Activated CD4-positive, alpha-beta T cell treated with anti-CD3 and anti-CD28 coated beads, Interleukin-2, Interleukin-4, amounts not matched to agents 100 ng/mL and 50 ng/mL, durations not matched to agents 16 hours and 8 hours (primary cell): ENCODE measurements at places on chromosomes 2 and 18.

- DNase-seq = no peak
Measured at GRCh38 chr2:79977792-79978191, 326.8 kb downstream of the LRRTM1 start.

GRCh38 chr2:172806493-172806892 is 70.8 kb downstream of the RAPGEF4 start:
- peak; percentile 26 for DNase-seq

DNA sequence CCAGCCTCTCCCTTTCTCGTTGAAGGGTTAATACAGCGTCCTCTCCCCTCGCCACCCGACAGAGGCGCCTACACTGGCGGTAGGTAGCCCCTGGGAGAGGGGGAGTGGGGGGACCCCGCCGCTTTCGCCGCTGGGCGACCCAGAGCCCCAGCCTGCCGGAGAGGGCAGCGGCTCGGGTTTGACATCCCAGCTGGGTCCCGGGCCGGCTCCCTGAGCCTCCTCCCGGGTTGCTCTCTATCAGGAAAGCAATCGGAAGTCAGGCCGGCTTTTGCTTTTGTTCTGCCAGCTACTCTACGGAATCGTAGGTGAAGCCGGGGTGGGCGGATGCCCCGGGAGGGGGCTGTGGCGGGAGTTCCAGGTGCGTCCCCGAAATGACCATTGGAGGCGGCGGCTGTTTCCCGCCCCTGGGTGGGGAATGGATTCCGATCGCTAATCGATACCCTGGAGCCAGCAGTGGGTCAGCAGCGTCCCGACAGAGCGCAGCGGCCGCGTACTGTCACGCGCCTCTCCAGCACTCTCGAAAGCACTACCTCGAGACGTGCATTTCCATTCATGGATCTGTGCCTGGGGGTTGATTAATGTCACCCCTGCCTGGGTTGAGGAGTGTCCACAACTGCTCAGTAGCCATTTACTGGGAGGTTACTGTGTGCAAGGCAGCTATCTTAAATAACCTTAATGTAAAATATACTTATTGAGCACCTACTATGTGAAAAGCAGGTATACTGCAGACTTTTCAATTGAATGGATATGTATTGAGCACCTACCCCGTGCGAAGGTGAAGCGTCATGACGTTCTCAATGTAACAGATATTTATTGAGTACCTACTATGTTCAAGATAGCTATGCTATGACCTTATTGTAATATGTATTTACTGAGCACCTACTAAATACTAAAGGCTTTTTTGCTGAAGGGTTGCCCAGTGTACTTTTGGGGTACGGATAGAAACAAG is 1.1 kb downstream of the MAPK4 start:
- no peak for DNase-seq

DNA sequence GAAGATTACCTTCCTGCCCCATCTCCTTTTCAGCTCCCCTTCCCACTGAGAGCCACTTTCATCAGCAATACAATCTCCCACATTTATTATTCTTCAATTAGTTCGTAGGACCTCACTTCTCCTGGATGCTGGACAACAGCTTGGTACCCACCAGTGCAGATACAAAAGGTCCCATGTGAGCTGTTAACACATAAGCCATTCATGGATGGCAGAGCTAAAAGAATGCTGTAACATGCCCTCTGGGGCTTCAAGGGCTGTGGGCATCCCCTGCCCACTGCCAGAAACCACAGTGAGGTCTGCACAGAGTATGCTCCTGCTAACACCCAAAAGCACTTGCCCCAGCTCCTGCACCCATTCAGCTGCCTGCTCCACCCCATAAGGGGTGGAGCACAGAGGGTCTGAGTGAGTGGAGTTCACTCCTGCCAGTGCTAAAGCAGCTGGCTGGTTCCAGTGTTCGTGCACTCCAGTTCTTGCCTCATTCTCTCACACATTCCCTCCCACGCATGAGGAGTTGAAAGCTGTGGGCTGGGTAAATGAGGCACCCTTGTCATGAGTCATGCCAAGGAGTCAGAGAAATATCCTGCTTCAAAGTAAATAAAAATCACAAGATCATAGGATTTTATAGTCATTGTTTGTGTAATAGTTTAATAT is 305.9 kb upstream of the TMEFF2 start:
- DNase-seq = peak; percentile 30

DNA sequence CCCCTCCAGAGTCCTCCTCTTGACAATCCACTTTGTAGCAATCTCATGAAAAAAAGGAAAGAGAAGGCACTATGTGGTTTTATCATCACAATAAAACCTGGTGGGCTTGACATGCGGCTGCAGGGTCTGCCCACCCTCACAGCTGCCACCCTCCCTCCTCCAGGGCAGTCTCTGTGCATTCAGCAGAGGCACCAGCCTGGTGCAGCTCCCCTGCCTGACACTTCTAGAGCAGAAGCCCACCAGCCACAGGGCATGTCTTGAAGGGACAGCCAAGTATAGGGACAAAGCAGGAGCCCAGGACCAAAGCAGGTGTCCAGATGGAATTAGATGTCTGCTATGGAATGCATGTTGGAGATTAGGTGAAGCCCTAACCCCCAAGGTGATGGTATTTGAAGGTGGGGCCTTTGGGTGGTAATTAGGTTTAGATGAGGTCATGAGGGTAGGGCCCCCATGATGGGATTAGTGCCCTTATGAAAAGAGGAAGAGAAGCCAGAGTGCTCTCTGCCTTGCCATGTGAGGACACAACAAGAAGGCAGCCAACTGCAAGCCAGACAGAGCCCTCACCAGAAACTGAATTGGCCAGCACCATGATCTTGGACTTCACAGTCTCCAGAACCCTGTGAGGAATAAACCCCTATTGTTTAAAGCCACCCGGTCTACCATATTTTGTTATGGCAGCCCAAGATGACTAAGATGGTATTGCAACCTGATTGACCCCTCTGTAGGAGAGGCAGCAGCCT is 86.9 kb downstream of the MCFD2 start:
- no peak for DNase-seq

DNA sequence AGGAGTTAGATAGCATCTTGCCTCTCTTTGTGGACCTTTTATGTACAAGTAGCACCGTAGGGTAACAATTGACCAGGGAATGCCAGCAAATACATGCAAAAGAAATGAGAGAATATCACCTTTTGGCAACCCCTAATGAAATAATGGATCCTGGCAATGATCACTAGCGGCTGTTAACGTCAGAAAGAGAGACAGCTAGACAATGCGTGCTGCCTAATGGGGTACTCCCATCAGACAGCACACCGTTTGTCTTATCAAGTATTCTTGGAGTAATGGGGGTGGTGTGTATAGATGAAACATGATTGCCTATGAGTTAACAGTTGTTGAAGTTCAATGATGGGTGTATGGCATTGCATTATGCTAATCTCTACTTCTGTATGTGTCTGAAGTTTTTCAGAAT is 1.6 kb downstream of the ELAC1 start:
- DNase-seq = no peak

DNA sequence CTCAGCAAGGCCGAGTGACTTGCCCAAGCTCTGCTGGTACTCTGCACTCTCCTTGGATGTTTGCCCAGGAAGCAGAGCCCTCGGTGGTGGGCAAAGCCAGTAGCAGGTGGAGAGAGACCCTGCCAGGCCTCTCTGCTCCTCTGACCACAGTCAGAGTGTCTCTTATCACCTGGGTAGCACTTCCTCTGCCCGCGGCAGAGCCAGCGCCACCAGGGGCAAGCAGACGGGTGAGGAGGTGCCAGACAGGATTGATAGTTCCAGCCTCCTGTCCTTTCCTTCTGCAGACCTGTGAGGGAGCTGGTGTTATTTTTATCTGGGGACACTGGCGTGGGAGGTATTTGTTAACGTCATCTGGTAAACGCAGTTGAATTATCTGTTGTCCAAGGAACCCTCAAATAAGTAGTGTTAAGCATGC is 152.9 kb downstream of the SMAD7 start:
- no peak for DNase-seq

DNA sequence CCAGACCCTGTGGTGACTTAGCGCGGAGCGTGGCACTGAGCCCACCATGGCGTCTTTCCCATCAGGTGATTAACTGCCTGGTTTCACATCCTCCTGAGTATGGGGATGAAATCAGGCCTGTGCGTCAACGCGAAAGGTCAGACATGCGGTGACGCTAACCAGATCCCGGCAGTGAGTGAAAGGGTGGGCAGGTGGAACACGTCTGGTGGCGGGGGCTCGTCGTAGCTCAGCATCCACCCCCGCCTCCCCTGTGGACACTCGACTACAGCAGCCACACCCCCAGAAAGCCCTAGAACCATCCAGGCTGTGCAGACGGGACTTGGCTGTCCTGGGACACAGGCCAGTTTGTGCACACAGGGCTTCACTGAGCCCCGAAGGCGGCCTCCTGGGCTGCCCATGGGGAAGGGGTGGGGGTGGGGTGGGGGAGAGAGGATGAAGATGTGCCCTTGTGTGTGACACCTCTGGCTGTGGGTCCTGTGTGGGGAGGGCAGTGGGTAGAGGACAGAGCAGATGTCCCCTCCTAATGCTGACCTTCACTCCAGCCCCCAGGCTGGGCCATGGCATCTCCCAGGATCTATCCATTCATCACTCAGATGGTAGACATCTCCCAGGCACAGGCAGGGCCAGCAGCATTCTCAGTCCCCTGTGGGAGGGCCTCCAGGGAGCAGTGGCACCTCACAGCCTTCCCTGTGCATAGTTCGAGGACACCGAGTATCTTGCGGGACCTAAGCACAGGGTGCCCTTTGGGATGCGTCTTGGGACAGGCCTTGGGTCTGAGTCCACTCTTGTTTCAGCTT is 27.5 kb downstream of the RAMP1 start:
- DNase-seq = no peak

- DNase-seq = no peak
Measured at GRCh38 chr18:13369756-13370510, 151.4 kb downstream of the LDLRAD4 start.

GRCh38 chr2:196994764-196995163 is 68.3 kb upstream of the PGAP1 start:
- no peak for DNase-seq

DNA sequence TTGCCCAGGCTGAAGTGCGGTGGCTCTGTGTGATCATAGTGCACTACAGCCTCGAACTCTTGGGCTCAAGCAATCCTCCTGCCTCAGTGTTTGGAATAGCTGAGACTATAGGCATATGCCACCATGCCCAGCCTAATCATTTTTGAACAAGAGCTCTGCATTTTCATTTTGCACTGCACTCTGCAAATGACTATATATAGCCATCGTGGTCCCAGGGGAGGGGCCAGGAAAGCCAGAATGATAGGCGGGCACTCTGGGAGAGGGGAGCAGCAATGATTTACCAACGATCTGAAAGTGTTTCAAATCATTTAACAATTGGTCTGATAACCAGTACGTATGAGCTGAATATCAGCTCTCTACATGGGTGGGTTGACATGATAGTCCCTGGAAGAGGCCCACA is 22.3 kb upstream of the ST3GAL5 start:
- DNase-seq = no peak

- no peak for DNase-seq
Measured at GRCh38 chr2:105744091-105744908, 412 bp upstream of the NCK2 start.

GRCh38 chr2:224751996-224752698 is 36.0 kb upstream of the CCDC195 start:
- DNase-seq = no peak

DNA sequence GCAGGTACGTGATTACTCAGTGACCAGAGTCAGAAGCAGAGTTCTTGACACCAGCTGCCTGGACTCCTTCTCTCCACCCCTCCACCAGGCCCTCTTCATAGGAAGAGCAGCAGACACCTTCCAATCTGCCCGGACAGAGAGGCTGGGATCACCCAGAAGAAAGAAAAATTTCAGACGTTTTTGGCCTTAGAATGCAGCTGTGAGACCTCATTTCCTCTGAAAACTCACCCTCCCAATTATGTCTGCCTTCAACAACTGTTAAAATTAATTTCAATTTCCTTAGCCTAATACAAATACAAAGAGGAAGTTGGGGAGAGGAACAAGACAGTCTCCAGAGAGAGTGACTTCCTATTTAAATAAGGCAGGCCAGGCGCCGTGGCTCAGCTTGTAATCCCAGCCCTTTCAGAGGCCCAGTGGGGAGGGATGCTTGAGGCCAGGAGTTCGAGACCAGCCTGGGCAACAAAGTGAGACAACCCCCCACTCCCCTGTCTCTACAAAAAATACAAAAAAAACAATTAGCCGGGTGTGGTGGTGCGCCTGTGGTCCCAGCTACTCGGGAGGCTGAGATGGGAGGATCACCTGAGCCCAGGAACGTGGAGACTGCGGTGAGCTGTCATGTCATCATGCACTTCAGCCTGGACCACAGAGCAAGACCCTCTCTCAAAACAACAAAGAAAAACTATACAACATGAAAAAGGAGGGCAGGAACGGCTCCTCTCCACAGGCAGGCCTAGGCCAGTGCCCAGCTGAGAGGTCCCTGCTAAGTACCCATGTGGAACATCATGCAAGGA is 1.6 kb downstream of the SLC66A2 start:
- no peak for DNase-seq

DNA sequence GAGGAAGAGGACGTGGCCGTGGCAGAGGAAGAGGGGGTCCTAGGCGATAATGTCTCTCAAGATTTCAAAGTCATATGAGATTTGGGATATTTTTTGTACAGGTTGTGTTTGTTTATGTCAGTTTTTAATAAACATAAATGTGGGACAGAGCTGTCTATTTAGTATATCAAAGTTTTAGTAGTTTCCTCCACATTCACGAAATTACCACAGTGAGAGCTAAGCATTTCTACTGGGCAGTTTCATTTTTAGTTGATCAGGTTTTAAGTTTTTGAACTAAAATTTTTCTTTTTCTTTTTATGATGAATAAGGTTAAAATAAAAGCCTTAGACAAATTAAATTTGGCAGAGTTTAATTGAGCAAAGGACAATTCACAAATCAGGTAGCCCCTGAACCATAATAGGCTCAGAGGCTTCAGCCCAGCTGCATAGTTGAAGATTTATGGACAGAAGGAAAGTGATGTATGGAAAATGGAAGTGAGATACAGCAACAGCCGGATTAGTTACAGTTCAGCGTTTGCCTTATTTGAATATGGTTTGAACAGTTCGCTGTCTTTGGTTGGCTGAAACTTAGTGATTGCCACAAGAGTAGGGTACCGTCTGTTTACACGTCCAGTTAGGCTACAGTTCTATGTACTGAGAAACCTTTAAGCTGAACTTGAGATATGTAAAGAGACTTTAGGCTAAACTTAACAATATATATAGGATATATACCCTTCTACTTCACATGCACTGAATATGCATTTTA is 17.1 kb downstream of the SNRPD1 start:
- DNase-seq = no peak

GRCh38 chr2:165081276-165081675 is 122.6 kb downstream of the SCN3A start:
- no peak for DNase-seq

GRCh38 chr2:15584767-15585469 is 6.8 kb upstream of the DDX1 start:
- no peak for DNase-seq

GRCh38 chr2:64273524-64274398 is 129.5 kb upstream of the PELI1 start:
- DNase-seq = no peak
